ENCODE measurements at places on chromosomes 3 and 15.

DNA sequence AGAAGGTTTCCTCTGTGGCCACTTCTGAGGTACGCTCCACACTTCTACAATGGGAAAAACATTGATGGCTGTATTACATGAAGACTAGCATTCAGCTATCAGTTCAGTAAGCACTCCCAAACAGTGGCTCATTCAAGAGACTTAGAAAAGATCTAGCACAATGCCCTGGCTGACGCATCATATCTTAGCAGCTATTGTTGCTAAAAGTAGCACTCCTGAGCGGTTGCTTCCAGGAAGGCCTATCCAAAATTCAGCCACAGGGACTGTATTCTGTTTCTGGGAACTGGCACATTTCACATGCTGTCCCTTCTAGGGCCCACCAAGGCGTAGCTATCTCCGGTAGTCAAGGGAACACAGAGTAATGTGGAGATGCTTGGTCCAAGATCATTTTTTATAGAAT, 21.2 kb upstream of the SPRED1 start:
- no peak for DNase-seq

DNA sequence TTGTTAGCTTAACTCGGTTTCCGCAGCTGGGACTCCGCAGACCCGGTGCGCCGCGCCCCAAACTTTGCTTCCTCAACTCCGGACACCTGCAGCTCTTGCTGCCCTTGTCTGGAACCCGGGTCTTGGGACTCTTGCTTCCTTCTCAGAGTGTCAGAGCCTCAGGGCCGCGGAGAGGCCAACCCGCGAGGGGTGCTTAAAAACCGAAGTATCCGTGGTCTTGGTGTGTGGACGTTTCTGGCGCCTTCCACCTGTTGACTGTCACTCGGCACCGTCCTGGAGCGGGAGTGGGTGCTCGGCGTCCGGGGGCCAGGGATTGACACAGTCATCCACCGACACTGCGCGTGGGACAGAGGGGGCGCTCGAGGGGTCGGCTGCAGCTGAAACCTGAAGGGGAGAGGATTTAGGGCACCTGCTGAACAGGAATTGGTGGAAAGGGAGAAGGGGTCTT, 386 bp downstream of the SQOR start:
- peak; percentile 9 for DNase-seq

DNA sequence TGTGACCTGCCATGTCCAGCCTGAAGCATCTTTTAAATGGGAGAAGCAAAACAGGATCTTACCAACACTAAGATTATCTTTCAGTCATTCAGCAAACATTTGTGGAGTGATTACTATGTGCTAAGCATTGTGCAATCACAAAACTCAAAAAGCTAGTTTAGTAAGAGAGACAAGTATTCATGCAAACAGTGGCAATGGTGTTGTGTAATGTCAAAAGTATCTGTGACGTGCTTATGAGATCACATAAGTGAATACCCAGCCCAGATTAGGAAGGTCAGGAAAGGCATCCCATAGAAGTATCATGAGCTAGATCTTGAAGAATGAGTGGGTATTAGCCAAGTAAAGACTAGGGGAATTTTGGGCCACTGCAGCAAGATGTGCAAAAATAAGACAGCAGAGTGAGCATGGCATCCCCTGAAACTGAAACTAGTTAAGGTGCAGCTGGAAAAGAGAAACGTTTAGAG, 32.1 kb downstream of the SEC62 start:
- no peak for DNase-seq

DNA sequence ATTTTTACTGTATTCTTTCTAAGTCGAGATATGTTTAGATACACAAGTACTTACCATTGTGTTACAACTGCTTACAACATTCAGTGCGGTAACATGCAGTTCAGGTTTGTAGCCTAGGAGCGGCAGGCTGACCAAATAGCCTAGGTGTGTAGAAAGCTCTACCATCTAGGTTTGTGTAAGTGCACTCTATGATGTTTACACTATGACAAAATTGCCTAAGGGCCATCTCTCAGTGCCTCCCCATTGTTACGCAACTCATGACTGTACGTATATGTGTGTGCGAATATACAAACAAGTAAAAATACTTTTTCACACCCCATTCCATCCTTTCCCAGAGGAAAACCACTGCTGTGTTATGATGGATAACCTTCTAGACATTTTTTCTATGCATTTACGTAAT, 44.3 kb downstream of the PXYLP1 start:
- no peak for DNase-seq

DNA sequence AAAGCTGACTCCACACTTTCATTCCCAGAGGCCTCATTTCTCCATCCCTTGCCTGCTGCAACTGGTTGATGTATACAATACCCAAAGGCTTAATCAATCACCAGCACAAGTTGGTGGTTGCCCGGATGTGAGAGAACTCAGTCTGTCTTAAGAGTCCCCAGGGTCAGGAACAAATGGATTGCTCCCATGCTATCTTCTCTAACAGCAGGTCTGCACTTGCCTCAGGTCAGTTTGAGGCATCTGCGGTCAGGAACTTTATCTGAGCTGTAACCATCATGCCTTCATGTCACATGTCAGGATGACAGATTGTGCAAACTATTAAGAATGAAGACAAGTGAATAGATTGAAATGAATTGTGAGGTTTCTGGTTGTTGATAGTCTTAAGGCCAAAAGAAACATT, 56.1 kb downstream of the BFSP2 start:
- DNase-seq = no peak

GRCh38 chr15:78007964-78008886, 69.3 kb downstream of the TBC1D2B start:
- DNase-seq = no peak

DNA sequence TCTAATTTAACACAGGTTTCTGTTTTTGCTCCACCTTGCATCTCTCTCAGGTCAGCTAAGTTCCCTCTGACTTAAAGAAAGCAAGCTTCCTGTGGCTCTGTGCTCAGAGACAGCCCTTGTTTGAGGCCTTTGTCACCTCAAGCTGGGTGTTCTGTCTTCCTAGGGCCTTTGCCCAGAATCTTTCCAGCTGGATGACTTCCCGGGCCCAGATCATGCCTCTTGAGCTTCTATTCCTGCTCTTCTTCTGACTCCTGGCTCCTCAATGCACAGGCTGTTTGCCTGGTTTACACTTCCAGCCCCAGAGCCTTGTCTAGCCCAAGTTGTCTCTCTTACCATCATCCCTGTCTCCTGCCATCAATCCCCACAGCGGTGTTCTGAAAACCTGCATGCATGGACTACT, 300.6 kb downstream of the VPS13C start:
- no peak for DNase-seq

DNA sequence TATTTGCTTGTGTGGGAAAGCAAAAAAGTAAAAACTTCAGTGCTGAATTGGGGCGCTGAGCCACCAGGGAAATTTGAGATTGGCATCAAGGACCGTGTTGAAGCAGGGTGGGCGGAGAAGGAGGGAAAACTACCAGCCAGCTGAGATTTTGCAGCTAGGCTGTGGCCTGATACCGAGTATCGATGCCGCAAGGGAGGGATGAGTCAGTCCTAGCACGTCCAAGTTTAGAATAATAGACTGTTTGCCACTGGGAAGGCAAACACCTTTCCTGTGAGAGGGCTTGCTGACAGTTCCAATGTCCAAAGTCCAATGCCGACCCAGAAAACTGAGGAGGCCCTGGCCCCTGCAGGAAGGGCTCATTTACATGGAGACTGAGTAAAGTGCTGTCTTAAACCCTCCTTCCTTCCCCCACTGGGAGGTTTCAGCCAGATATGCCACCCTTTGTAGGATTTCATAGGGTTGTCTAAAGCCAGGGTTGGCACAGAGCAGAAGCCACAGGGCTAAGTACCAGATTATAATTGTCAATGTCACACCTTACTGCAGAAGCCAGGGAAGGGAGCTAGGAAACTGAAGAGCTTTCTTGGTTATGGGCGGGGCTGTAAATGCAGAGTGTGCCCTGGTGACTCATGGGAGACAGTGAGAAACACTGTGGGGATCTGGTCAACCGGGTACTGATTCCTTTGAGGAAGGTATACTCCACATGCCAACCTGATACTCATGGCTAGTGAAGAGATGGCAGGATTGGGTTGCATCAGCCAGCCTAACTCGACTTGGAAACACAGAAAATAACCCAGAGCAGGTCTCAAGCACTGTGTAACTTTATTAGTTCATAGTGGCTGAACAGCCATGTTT, 28.4 kb upstream of the PIK3CB start:
- no peak for DNase-seq

GRCh38 chr15:68683026-68683425, 104.2 kb downstream of the CORO2B start:
- no peak for DNase-seq

GRCh38 chr3:106819440-106819839, 557.8 kb upstream of the CCDC54 start:
- DNase-seq = no peak

- DNase-seq = no peak
These were observed 1.7 kb downstream of the FLNB start for GRCh38 chr3:58009749-58010535.

Measured in caudate nucleus (tissue), 63 donors.